Bladder microvascular endothelial cell (primary cell): ENCODE measurements at places on chromosomes 5 and 9. TPM values are rescaled to one million over a fixed set of nuclear protein-coding genes. Genes with fewer than 3 reads are reported as not detected.

Gene FIBCD1
- not detected in 2 replicates for total RNA-seq

Gene IL3
- not detected in 2 replicates for total RNA-seq

Gene SLCO6A1
- not detected in 2 replicates for total RNA-seq

Gene TSSK1B
- total RNA-seq: not detected in 2 replicates

Gene ADRA1B
- under 0.01 and 0.76 TPM in 2 replicates for total RNA-seq
